Activated B cell treated with CpG ODN at 0.5 μM for 24 hours (primary cell): ENCODE measurements at places on chromosomes 4 and X. TPM values are rescaled to one million over a fixed set of nuclear protein-coding genes. Genes with fewer than 3 reads are reported as not detected.

- DNase-seq = no peak
- no peak overlapping the region for H3K27ac ChIP-seq
- no peaks in the 10 kb centered on the region for H3K36me3 ChIP-seq
- peaks cover 3% of the 10 kb centered on the region for H3K27me3 ChIP-seq
Observed at GRCh38 chrX:52341493-52341892, 27.3 kb upstream of the XAGE2 start.

Gene MAGEA2
- not detected in 2 replicates for total RNA-seq

- H3K36me3 ChIP-seq = peaks cover 67% of the 10 kb centered on the region
- no peaks in the 10 kb centered on the region for H3K4me1 ChIP-seq
Observed at GRCh38 chrX:75327607-75328006, 53.7 kb downstream of the UPRT start.

Gene MAOA
- total RNA-seq = 0.18 TPM in 1 of 2 replicates, not detected in the other

GRCh38 chr4:121736735-121737351 lies 28.1 kb downstream of the SMIM43 start:
- peaks cover 24% of the 10 kb centered on the region for H3K27me3 ChIP-seq
- H3K27ac ChIP-seq = no peak overlapping the region
- no peak overlapping the region for H3K4me3 ChIP-seq
- no peak for DNase-seq
- no peaks in the 10 kb centered on the region for H3K36me3 ChIP-seq
- H3K4me1 ChIP-seq = no peaks in the 10 kb centered on the region

DNA sequence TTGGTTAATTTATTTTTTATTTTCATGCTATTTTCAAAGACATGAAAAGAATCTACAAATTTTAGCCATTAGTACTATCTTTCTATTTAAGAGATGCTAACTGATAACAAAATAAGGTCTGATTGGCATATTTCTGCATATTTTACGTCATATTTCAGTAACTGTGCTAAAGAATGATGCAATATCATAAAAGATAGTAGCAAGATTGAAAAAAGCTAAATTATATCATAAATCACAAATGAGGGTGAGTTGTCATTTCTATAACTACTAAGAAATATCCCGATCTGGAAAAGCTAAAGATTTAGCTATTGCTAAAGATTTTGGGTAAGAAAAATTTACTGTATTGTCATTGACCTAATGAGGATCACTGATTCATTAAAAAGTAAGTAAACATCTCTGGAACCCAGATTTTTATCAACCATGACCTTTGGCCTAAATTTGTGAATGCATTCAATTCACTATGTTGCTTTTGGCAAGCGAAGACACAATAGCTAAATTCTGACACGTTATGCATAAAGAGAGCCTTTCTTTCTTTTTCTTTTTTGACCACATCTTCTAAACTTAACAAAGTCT lies 103.6 kb downstream of the HPGD start:
- H3K27me3 ChIP-seq = peaks cover 7% of the 10 kb centered on the region
- no peaks in the 10 kb centered on the region for H3K36me3 ChIP-seq
- no peak overlapping the region for H3K27ac ChIP-seq
- no peak overlapping the region for H3K4me3 ChIP-seq
- DNase-seq = no peak

DNA sequence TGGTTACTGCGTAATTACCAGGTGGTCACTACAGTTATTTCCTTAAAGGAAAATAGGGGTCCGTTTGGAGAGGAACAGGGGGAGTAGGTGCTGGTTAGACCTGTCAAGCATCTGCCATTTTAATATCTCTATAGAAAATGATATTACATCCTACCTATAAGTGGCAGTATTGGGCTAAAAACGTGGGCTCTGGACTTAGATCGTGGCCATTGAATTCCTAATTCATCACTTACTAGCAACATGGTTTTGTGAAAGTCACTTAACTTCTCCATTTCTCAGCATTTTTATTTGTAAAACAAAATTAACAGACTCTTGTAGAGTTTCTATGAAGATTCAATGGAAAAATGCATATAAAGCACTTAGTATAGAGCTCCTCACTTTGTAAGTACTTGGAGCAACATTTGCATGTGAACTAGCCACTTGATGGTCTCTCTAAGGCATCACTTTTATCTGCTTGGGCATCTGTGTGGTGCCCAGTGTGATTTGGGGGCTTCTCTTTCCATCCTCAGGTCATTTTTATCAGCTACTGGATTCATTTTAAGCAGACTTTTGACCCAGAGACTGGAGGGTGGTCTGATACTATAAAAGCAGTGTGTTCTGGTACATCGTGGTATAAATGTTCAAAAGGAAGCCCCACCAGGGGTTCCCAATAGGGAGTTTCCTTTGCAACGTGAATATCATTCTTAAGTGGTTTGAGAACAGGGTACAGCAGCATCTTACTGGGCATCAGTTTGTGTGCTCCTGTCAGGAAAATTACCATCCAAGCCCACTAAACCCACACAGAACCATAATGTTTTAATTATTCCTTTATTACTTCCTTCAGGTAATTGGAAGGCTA lies 42.7 kb upstream of the RASSF6 start:
- no peaks in the 10 kb centered on the region for H3K36me3 ChIP-seq
- H3K4me3 ChIP-seq = no peak overlapping the region

DNA sequence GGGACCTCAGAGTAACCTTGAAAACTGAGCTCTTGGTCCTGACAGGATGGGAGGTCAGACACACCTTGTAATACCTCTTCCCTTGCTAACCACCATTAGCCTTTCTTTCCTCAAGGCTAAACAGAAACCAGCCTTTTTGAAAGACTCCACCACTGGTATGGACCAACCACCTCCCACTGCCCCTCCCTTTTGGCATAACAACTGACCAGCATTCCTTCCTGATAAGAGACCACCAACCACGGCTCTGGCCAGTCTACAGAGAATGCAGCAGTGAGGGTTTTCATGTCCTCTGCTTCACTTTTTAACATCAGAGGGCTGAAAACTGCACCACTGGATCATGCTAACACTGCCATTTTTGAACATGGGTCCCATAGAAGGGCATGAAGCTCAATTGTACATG lies 100.2 kb upstream of the MID1IP1 start:
- no peaks in the 10 kb centered on the region for H3K36me3 ChIP-seq
- no peak overlapping the region for H3K4me3 ChIP-seq

Gene NXF2
- not detected in 2 replicates for total RNA-seq

GRCh38 chrX:21946925-21947641 lies 6.6 kb downstream of the SMS start:
- H3K27ac ChIP-seq = no peak overlapping the region
- H3K4me1 ChIP-seq = peaks cover 39% of the 10 kb centered on the region
- H3K4me3 ChIP-seq = no peak overlapping the region
- peaks cover 2% of the 10 kb centered on the region for H3K36me3 ChIP-seq
- no peaks in the 10 kb centered on the region for H3K27me3 ChIP-seq

- H3K27ac ChIP-seq = no peak overlapping the region
- peak overlapping the region; percentile 56 for H3K4me3 ChIP-seq
- H3K36me3 ChIP-seq = no peaks in the 10 kb centered on the region
- no peaks in the 10 kb centered on the region for H3K27me3 ChIP-seq
Observed at GRCh38 chr4:169080981-169081380, 70.9 kb upstream of the CBR4 start.

Gene ATOH1
- not detected in 2 replicates for total RNA-seq

GRCh38 chrX:154429711-154430110 lies 1.2 kb downstream of the ATP6AP1 start:
- H3K4me1 ChIP-seq = peaks cover 23% of the 10 kb centered on the region
- H3K27ac ChIP-seq = no peak overlapping the region

DNA sequence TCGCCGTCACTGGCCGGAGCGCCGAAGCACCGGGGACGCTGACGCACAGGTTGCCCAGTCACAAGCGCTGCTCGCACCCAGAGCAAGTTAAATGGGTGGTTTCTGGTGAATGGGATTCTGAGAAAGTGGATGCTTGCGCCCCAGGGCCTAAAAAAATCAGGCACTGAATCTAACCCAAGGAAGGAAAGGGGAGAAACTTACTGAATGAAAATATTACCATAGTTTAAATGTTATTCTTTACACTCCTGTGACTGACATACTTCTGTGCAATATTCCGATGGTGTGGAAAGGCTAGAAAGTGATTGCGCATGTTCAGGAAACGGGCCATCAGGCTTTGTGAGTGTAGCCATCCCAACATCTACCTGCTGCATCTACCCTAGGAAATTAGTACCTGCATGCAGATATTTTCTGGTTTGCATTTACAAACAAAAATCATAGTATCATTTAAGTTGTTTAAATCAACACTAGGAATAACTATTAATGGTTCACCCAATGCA lies 838 bp upstream of the ABCG2 start:
- H3K4me3 ChIP-seq = peak overlapping the region; percentile 72
- no peaks in the 10 kb centered on the region for H3K36me3 ChIP-seq
- no peak for DNase-seq
- peaks cover 13% of the 10 kb centered on the region for H3K4me1 ChIP-seq

GRCh38 chrX:43573441-43574015 lies 82.6 kb upstream of the MAOA start:
- no peak overlapping the region for H3K27ac ChIP-seq
- DNase-seq = no peak
- H3K36me3 ChIP-seq = no peaks in the 10 kb centered on the region
- H3K27me3 ChIP-seq = peaks cover 3% of the 10 kb centered on the region
- no peaks in the 10 kb centered on the region for H3K4me1 ChIP-seq

Gene PPARGC1A
- total RNA-seq = not detected in 2 replicates

- H3K36me3 ChIP-seq = peaks cover 4% of the 10 kb centered on the region
- H3K27me3 ChIP-seq = no peaks in the 10 kb centered on the region
- peaks cover 18% of the 10 kb centered on the region for H3K4me1 ChIP-seq
- H3K27ac ChIP-seq = no peak overlapping the region
- no peak overlapping the region for H3K4me3 ChIP-seq
- DNase-seq = no peak
Observed at GRCh38 chrX:110248578-110248977, 69.3 kb downstream of the AMMECR1 start.

- no peaks in the 10 kb centered on the region for H3K27me3 ChIP-seq
- DNase-seq = no peak
- H3K36me3 ChIP-seq = peaks cover 12% of the 10 kb centered on the region
- H3K4me3 ChIP-seq = no peak overlapping the region
- H3K4me1 ChIP-seq = no peaks in the 10 kb centered on the region
Observed at GRCh38 chr4:139131209-139131870, 45.7 kb downstream of the ELF2 start.

Gene ARMCX1
- 0.38 and 0.42 TPM in 2 replicates for total RNA-seq

DNA sequence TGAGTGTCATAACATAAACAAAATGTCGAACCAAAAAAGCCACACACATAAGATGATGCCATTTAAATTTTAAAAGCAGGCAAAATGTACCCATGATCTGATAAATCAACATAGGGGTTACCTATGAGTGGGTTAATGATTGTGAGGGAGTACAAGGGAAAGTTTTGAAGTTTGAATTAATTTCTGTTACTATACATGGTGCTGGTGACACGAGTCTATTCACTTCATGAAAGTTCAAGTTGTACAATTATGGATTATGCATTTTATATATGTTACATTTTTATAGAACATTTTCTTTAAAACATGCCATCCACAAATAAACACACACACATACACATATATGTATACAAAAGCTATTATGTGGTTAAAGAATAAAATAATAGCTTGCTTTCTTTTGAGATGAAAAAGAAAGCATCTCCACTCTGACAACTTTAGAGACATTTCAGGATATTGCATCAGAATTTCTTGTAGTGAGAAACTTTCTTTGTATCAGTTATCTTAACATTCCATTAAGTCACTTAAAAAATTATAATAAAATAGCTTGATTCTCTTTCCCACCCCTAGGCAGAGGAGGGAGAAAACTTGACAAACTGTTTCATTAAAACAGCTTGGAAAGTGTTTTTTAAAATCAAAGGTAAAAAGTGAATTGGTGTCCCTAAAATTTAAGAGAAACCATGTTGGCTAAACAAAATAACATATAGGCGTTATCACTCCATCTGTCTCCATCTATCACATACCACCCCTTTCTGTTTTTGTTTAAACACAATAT lies 891.8 kb upstream of the NDST4 start:
- no peak for DNase-seq
- no peak overlapping the region for H3K27ac ChIP-seq
- H3K4me3 ChIP-seq = no peak overlapping the region
- no peaks in the 10 kb centered on the region for H3K27me3 ChIP-seq
- no peaks in the 10 kb centered on the region for H3K4me1 ChIP-seq

DNA sequence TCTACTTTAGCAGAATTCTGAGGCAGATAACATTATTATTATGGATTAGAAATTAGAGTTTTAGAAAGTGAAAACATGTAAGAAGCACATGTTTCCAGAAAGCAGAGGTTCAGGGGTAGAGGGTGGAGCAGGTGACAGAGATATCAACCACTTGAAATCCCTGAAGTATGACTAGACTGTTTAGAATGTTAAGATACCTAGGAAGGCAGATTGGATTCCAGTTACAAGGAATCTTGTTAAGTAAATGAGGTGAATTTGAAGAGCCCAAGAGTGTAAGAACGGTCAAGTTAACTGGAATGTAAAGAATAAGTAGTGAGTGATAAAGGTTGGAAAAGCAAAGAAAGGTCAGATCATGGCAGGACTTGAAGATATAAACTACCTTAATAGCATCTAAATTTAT lies 37.6 kb downstream of the ARSJ start:
- H3K4me3 ChIP-seq = no peak overlapping the region
- H3K36me3 ChIP-seq = no peaks in the 10 kb centered on the region
- no peak overlapping the region for H3K27ac ChIP-seq
- H3K4me1 ChIP-seq = no peaks in the 10 kb centered on the region
- H3K27me3 ChIP-seq = peaks cover 18% of the 10 kb centered on the region

GRCh38 chr4:101850698-101851097 lies 60.2 kb downstream of the BANK1 start:
- peak overlapping the region; percentile 93 for H3K27ac ChIP-seq
- H3K27me3 ChIP-seq = no peaks in the 10 kb centered on the region
- peak overlapping the region; percentile 24 for H3K4me3 ChIP-seq
- H3K36me3 ChIP-seq = peaks cover 65% of the 10 kb centered on the region

Gene ASMT
- total RNA-seq = 0.44 and 0.69 TPM in 2 replicates

GRCh38 chr4:151865744-151866591 lies 105.2 kb upstream of the GATB start:
- H3K4me3 ChIP-seq = no peak overlapping the region
- H3K4me1 ChIP-seq = no peaks in the 10 kb centered on the region
- H3K27ac ChIP-seq = no peak overlapping the region
- H3K36me3 ChIP-seq = no peaks in the 10 kb centered on the region
- H3K27me3 ChIP-seq = peaks cover 4% of the 10 kb centered on the region

DNA sequence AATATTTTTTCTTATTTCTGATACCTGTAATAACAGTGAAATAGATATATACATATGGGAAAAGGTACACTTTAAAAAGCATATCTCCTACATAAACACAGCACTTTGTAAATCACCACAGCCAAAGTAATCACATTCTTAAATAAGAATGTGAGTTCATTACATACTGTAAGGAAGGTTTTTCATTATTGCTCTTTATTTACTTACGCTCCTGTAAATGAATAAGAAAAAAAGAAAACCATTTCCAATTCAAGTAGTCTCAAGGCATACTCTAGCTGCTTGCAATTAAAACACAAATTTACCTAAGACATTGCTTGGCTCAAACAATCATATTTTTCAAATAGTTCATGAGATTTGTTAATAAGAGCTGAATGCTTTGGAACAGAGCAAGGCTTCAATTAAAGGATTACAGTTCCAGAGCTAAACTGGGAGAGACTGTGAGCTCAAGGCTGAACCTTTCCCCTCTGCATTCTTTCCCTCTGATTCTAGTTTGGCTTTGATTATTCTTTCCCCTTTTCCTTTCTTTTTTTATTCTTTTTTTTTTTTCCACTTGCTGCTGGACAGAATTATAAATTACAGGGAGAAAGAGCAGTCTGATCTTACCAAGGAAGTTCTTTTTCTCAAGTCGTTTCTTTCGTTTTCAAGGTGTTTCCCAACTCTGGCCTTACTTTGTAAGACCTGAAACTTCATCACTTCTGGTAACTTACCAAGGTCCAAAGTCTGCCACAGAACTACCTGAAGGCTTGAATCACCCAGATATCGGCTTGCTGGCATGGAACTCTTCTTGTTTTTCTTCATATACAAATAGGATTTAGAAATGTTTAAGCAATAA lies 278.3 kb downstream of the INPP4B start:
- H3K27ac ChIP-seq = no peak overlapping the region
- no peaks in the 10 kb centered on the region for H3K4me1 ChIP-seq
- H3K4me3 ChIP-seq = no peak overlapping the region
- no peaks in the 10 kb centered on the region for H3K36me3 ChIP-seq

Gene LRAT
- not detected in 2 replicates for total RNA-seq
